Activated T-cell treated with anti-CD3 and anti-CD28 coated beads, Interleukin-2, amount 50 U/mL, for 1 hour (primary cell): ENCODE measurements at places on chromosomes 4 and X.

DNA sequence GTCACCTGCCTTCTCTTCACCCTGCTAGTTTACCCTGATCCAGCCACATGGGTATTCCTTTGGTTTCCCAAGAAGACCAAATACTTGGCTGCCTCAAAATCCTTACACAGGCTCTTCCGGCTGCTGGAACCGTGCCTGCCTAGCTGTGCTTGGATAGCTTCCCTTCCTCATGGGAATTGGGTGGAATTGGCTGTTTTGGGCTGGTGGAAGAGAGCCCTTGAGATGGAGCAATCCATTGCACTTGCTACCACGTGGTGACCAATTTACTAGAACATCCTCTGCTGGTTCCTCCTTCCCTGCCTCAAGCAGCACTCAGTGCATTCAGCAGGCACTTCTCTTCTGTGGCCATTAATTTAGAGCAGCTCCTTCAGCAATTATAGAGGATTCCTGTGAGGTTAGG, 119.3 kb upstream of the AP1S2 start:
- DNase-seq: no peak

GRCh38 chrX:103234869-103235268, 20.0 kb downstream of the BEX4 start:
- no peak for DNase-seq

GRCh38 chr4:149751174-149751573, 64.5 kb downstream of the IQCM start:
- DNase-seq: no peak

DNA sequence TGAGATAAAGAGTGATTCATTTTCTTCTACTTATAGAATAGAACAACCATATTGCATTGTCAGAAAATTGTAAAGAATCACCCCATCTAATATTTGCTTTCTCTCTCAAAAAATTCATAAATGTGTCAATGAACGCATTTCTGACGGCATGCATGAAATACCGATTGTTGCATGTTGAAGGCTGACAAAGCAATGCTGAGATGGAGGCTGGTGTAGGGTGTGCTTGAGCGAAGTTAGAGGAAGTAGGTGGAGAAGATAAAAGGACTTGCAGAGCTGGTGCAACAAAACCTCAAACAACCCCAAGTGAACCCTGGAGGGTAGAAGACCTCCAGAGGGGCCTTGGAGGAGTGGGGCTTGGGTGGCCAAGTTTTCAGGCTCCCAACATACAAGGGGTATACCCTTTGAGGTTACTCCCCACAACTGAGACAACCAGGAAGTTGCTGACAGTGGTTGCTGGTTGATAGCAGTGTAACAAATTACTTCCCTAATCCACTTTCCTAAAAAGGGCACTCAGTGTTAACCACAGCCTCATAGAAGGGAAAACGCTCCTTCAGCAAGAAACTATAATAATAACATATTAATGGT, 452.7 kb downstream of the NLGN4X start:
- DNase-seq: no peak

GRCh38 chrX:41095908-41096307, 10.7 kb downstream of the USP9X start:
- no peak for DNase-seq

DNA sequence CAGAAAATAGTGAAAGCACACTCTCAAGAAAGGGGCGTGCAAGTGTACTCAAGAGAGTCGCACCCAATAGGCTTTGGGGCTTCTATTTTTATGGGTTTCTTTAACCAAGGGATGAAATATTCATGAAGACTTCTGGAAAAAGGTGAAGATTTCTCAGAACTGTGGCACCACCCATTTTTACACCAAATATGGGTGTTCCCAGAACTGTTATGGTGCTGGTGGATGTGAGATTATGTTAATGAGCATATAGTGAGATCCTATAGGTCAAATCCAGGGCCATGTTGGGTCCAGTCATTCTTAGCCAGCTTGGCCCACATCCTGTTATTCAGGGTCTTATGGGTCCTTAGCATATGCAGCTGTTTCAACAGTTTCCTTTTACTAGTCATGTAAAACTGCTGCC, 61.0 kb upstream of the SMIM10 start:
- no peak for DNase-seq

GRCh38 chr4:185722029-185722316, 90.0 kb downstream of the SORBS2 start:
- no peak for DNase-seq
